Fibroblast of the conjunctiva (primary cell): ENCODE measurements at places on chromosomes 7 and 10.

- DNase-seq, result peak; percentile 59
Observed at GRCh38 chr7:55177589-55178261, 158.9 kb downstream of the EGFR start.

- DNase-seq, result no peak
Observed at GRCh38 chr10:51297438-51297837, 223.2 kb downstream of the PRKG1 start.

GRCh38 chr7:87100326-87100725 is 40.9 kb upstream of the ELAPOR2 start:
- DNase-seq, result no peak

GRCh38 chr7:100856871-100857282 is 4.4 kb downstream of the SLC12A9 start:
- DNase-seq, result no peak

- no peak for DNase-seq
Observed at GRCh38 chr10:82037076-82037475, 162.1 kb downstream of the NRG3 start.

GRCh38 chr10:84891631-84892030 is 563.2 kb downstream of the CCSER2 start:
- no peak for DNase-seq

- DNase-seq, result no peak
Observed at GRCh38 chr7:120033114-120033513, 239.9 kb upstream of the KCND2 start.
